Astrocyte of the spinal cord (primary cell): ENCODE measurements at places on chromosomes 2 and 18.

- no peak for DNase-seq
These were observed 596.6 kb upstream of the GYPC start for GRCh38 chr2:126059379-126059778.

- peak; percentile 51 for DNase-seq
These were observed 19.4 kb downstream of the TTC27 start for GRCh38 chr2:32647180-32647651.

GRCh38 chr2:96110621-96111256, 5.6 kb downstream of the ADRA2B start:
- no peak for DNase-seq

DNA sequence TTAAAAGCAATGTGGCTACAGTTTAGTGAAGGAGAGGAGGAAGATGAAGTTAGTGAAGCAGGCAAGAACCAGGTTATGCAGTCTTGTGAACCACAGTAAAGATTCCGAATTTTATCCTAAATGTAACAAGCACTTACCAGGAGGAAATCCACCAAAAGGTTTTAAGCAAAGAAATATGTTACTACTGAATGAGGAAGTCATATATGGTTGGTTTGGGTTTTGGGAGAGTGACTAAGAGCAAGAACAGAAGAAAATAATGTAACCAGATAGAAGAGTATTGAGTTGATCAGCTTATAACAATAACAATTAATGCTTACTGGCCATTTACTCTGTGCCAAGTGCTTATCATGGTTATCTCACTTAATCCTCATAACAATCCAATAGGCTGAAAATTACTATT, 1.9 kb downstream of the USP37 start:
- DNase-seq = no peak

- DNase-seq = peak; percentile 94
These were observed 117.3 kb upstream of the ZFP36L2 start for GRCh38 chr2:43343573-43344304.

DNA sequence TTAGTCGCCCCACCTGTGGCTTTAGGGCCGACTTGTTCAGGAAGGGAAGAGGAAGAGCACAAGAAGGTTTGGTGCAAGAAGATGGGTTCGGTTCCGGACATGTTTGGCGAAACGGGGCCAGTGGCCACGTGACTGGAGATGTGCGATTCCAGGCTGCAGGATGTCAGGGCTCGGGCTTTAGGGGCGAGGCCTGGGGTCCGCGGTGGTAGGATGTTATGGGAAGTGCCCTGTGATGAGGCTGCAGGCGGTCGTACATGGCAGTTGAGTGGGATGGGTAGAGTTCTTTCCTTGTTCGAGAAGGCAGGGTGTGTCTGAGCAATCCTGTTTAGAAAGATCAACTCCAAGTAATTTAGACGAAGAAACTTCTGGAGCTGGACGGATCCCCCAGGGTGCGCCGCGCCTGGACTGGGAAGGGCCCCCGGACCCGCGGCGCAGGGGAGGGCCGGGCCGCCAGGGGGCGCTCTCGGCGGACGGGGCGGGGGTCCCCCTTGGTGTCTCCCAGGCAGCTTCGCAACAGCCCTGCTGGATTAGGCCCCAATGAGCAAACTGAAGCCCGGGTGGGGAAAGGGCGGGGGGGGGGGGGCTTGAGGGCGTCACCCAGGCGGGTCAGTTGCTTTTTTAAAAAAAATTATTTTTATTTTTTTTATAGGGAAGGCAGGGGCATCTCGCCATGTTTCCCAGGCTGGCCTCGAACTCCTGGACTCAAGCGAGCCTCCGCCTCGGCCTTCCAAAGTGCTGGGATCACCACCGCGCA, 17.2 kb upstream of the SDC1 start:
- no peak for DNase-seq

GRCh38 chr2:28629910-28630309, 121.7 kb upstream of the PPP1CB start:
- no peak for DNase-seq

DNA sequence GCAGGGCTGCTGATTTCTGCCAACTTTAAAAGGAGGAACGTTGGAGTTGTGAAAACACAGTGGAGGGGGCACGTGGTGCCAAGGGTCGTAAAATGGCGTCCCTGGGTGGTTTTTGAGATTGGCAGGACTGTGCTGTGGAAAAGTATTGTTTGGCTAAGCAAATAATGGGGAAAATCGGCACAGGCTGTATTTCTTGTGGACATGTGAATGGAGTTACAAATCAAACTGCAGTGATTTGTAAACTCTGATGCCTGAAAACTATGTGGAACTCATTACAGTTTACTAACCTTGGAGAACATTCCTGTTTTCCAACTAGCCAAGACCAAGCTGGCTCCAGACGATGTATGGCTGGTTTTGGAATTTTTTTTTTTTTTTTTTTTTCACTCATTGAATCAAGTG, 68.7 kb downstream of the KCTD1 start:
- peak; percentile 52 for DNase-seq

GRCh38 chr2:186590759-186591505, 1.1 kb downstream of the ITGAV start:
- peak; percentile 64 for DNase-seq

GRCh38 chr2:219557791-219558785, 13.3 kb downstream of the OBSL1 start:
- no peak for DNase-seq

- no peak for DNase-seq
These were observed 10.1 kb downstream of the ID2 start for GRCh38 chr2:8691859-8692437.

- DNase-seq = peak; percentile 77
These were observed 40.8 kb downstream of the RNF152 start for GRCh38 chr18:61851940-61852451.

DNA sequence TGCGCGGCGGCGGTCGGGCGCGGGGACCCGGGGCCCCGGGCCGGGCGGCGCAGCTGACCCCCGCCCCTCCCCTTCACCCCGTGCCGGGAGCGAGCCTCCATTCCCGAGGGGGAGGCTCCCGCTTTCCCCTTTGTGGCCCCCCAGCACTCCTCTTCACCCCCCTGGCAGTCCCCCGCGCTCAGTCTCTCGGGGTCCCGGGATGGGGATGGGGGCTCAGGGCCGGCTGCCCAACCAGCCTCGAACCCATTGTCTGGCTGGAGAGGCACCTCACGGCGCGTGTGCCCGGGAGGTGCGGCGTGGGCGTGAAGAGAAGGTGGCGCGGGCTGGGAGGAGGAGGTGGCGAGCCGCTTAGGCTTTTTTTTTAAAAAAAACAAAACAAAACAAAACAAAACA, 748 bp downstream of the FMNL2 start:
- no peak for DNase-seq
